ENCODE measurements at places on chromosomes 4 and X.

GRCh38 chr4:33316033-33316432, 2595.9 kb downstream of the PCDH7 start:
- no peak for DNase-seq

- DNase-seq = peak; percentile 39
These were observed 45.0 kb downstream of the PIR start for GRCh38 chrX:15448010-15448639.

GRCh38 chrX:153596981-153597750, 1.8 kb downstream of the CCNQ start:
- DNase-seq = no peak

- no peak for DNase-seq
These were observed 12.5 kb upstream of the PI4K2B start for GRCh38 chr4:25221377-25221776.

- DNase-seq = no peak
These were observed 115.0 kb upstream of the INPP4B start for GRCh38 chr4:142960867-142961644.

DNA sequence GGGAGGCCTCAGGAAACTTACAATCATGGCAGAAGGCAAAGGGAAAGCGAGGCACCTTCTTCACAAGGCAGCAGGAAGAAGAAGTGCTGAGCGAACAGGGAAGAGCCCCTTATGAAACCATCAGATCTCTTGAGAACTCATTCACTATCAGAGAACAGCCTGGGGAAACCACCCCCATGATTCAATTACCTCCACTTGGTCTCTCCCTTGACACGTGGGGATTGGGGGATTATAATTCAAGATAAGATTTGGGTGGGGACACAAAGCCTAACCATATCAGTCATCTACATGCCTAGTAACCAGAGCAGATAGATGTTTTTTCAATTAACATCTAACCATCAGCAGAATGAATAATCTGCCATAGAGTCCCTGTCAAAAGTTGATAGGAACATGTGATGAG, 30.4 kb downstream of the FAM13A start:
- no peak for DNase-seq

- no peak for DNase-seq
These were observed 732.5 kb downstream of the ARAP2 start for GRCh38 chr4:35511851-35512250.

- DNase-seq = no peak
These were observed 85.0 kb upstream of the SORBS2 start for GRCh38 chr4:185896817-185897488.

GRCh38 chr4:58679051-58679450, 1568.9 kb upstream of the IGFBP7 start:
- DNase-seq = no peak

GRCh38 chrX:69900491-69900890, 149.2 kb downstream of the AWAT2 start:
- no peak for DNase-seq

DNA sequence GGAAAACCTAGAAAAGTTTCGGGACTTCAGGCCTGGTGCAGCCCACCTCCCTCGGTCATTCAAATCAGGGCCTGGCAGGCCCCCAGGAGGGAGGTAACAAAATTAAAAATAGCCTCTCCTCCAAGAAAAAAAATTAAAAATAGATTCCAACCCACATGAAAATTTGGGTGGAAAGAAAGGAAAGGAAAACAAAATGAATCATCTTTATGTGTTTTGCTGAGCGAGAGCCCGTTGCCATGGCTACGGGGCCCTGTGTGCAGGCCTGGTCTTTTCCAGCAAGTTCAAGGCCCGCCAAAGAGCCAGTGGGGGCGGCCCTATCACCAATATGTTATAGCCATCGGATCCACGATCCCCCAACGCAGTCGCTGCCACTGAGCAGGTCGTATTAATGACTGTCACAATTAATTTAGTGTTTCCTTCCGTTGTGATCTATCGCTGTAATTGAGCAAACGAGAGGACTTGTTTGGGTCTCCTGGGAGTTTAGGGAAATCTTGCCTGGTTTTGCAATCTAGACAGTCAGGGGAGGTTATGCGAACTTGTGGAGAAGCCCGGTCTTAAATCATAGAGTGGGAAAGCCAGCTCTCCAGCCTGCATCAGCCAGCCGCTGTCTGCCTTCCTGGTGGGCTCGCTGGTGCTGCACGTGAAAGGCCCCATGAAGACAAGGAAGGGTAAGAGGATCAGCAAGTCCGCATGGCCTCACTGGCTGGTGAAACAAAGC, 452.4 kb downstream of the BCOR start:
- peak; percentile 82 for DNase-seq

DNA sequence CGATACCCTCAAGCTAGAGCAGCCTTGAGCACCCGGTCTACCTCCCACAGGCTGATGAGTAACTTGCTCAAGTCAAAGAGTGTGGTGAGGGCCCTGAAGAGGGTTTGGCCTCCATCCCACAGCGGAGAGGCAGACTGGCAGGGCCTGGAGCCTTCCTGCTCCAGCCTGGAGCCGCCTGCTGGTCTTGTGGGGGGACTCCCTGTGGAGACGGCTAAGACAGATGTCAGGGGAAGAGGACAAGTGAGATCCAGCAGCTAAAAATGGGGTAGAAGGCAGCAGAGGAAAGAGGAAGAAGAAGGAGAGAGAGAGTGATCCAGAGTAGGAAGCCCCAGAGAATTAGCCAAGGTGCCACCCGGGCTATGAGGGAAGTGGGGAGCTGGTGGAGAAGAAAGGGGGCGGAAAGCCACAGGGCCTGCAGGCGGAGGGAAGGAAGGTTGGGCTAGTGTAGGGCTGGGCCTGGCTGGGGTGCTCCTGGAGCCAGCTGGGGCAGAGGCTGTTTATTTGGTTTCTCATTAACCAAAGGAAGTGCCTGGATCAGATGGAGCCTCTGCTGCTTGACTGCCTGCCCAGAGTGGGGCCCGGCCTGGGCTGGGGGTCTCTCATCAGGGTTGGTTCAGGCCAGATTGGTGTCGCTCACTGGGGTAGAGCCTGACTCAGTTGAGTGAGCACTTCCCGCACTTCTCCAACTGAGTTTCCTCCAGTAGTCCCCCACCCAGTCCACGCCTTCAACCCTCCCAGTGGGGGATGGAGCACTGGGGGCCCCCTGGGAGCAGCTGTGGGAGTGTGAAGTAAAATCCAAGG, 14.2 kb downstream of the EFNB1 start:
- DNase-seq = no peak

GRCh38 chr4:121266982-121267381, 102.9 kb upstream of the TNIP3 start:
- no peak for DNase-seq

DNA sequence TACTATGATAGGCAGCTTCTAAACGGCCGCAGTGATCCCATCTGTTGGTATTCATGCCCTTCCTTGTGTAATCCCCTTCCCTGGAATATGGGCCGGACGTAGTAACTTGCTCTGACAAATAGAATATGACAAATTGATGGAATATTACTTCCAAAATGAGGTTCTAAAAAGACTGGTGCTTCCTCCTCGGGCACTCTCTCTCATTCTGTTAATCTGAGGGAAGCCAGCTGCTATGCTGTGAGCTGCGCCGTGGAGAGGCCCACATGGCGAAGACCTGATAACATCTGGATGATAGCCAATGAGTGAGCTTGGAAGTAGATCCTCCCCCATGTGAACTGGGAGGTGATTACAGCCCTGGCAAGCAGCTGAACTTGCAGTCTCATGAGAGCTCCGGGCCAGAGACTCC, 27.2 kb upstream of the SLC25A4 start:
- no peak for DNase-seq

GRCh38 chrX:114582698-114583395, 1.0 kb upstream of the HTR2C start:
- DNase-seq = no peak

All from GM03348 (cell line).